ENCODE measurements at places on chromosomes 2 and 18. TPM values are rescaled to one million over a fixed set of nuclear protein-coding genes. Genes with fewer than 3 reads are reported as not detected.

LINC00305 gene
- not detected for total RNA-seq

CD28 gene
- not detected for total RNA-seq

MTCL1 gene
- total RNA-seq = 56.0 TPM

DCC gene
- not detected for total RNA-seq

CNTNAP5 gene
- total RNA-seq = not detected

CDH2 gene
- 2.0 TPM for total RNA-seq

ASB1 gene
- 18.2 TPM for total RNA-seq

CHN1 gene
- total RNA-seq = 203 TPM

LYPD6 gene
- under 0.01 TPM for total RNA-seq

SCYGR4 gene
- not detected for total RNA-seq

HOXD12 gene
- total RNA-seq = not detected

GRCh38 chr18:23871410-23871809 lies 143.1 kb upstream of the TTC39C start:
- DNase-seq = peak; percentile 64

- DNase-seq = no peak
Observed at GRCh38 chr2:27471961-27472360, 17.6 kb downstream of the IFT172 start.

DNA sequence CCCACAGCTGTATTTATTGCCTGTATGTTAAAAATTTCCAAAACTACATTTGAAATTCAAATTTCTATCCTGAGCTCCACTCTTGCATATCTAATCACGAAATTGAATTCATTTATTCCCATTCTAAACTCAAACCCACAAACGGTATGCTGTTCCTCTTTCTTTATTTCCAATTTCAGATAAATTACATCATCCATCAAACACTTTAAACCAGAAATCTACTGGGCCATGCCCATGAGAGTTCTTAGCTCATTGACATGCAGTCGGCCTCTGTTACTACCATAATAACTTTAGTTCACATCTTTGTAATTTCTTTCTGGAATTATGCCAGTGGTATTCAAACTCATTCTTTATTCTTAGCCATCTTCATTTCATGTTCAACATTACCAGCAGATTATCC lies 100.3 kb downstream of the COL3A1 start:
- DNase-seq = no peak

DNA sequence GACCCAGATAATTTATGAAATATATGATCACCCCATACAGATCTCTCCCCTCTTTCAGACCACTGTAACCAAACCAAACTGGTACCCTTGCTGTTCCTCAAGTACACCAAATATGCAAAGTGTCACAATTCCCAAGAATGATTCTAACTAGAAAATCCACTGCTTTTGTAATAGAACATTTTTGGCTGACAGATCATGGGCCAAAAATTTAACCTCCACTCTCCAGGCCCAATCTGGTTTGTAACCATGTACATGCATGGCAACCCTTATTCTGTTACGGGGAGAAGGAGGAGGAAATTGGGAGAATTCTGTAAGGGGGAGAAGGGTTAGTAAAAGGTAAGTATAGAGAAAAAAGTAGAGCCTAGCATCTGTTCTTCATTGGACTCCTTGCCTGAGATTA lies 62.0 kb downstream of the IKZF2 start:
- DNase-seq = peak; percentile 36

- peak; percentile 1 for DNase-seq
Observed at GRCh38 chr18:52394602-52395001, 54.6 kb downstream of the DCC start.

DNA sequence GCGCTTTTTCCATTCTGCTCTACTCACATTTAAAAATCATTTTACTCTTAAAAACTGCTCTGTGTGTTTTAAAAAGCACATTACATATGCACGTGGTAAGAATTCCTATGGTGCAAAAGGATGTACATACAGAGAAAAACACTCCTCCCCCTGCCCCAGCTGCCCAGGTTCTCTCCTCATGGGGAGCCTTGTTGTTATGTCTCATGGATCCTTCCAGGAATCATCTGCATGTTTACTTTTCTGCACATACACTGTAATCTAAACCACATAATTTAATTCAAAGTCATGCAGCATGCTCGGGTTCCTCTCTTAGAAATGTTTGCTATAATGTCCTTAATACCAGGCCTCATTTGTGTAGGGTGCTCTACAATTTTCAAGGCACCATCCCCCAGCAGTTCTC lies 243.3 kb downstream of the LOXHD1 start:
- no peak for DNase-seq

- DNase-seq = no peak
Observed at GRCh38 chr2:111216811-111217652, 96.3 kb downstream of the BCL2L11 start.

- DNase-seq = no peak
Observed at GRCh38 chr2:120869036-120869729, 133.5 kb downstream of the GLI2 start.

DNA sequence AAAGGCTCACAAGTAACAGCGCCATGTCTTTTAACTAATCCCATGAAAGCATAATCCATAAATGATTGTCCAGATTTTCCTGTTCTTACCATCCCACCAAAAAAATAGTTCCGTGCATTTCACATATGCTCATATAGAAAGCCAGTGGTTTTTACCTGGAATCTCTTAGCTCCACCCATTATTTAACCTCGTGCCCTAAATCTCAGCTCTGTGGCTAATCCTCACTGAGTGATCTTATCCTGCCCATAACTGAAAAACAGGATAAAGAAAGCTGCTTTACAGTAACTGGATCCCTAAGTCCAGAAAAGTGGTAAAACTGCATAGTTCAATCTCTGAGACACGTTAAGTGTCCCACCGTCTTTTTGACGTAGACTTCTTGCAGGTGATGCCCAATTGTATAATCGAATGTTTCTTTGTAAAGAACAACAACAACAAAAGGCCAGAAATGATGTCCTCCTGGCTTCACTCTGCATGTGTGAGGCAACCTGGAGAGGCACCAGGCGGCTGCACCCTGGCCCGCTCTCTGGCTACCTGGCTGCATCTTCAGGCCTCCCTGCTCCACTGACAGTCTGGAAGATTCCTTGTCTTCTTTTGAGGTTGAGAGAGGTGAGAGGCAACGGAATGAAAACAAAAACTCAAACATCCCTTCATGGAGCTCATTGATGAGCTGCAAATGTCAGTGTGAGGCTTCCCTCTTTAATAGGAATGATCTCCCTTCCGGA lies 38.6 kb downstream of the FEZ2 start:
- no peak for DNase-seq

DNA sequence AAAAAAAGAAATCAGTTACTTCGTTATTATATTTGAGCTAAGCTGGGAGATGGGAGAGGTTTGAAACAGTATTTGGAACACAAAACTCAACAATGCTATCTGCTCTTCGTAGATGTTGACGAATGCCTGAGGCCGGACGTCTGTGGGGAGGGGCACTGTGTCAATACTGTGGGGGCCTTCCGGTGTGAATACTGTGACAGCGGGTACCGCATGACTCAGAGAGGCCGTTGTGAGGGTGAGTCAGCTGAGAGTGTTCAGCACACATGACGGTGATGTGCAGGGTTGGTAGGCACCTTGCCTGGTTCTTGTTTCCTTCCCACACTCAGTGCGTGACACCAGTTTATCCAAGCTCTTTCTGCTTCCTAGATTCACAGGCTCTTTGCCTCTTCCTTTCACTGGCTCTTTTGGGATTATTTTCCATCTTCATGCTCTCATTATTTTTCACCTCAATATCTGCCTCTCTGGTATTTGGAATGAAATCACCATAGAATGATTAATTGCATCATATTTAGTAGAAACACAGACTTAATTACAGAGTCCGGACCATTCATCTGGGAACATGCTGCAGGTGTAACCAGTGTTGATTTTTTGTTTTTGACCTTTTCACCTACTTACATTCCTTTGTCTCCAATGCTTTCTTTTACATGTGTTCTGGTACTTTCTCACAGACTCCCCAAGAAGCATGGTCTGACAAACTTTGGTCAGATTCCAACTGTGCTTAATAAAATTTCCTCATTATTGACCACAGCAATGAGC lies 200.6 kb upstream of the RASGRP3 start:
- peak; percentile 97 for DNase-seq

DNA sequence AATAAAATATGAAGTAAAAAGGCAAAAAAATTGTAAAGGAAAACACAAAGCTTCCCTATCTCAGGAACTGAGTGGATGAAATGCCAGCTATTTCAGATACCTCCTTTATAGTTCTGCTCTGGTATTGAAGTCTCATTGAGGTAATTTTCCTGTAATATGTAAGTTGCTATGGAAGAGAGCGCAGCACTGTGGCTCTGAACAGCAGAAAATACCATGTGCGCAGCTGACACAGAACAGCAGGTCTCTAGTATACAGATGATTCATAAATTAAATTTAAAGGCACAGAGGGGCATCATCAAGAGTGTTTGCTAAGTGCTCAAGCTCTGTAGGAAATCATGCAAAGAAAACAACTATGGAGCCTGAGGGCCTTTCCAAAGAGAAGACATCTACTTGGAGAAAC lies 315.3 kb upstream of the CDH7 start:
- no peak for DNase-seq

DNA sequence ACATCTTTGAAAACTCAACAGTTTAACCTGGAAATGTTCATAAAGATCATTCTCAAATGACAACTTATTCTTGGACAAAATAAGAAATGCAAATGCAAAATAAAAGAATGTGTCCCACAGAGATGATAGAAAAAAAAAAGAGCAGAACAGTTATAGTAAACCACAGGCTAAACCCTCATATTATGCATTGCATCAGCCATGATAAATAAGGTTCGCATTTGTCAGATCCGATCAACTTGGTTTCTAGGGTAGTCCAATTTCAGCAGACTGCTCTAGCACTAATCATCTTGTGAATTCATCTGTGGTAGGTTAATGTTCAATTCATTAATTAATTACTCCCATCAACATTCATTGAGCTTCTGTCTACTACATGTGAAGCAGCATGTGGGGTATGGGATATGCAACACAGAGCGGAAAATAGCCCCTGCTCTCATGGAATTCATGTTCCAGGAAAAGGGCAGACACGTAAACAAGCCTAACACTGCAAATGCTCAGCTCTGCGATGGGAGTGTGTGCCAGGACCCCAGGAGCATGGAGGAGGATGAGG lies 316.2 kb upstream of the REV1 start:
- DNase-seq = no peak

DNA sequence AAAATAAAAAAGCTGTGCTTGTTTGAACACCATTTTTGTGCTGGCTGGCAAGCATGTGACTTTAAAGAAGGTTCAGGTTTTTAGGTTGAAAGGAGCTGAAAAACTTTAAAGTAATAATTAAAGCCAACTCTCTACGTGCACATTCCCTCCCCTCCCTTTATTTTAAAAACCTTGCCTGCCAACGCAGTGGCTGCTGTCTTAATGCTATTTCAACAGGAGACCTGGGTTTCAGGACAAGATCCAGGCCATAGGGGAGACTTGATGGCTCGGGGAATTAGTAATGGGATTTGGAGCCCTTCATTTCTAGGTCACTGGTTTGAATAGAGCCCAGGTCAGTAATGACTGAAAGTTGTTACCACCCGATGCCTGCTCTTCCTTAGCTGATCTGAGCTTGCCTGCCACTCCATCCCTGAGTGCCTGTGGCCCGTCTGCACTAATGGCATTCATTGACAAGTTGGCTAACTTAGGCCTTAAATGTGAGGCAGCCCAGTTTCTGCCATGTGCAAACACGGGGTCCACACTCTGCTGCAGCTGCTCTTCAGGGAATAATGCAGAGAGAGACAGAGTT lies 1233.2 kb upstream of the ZEB2 start:
- DNase-seq = no peak

DNA sequence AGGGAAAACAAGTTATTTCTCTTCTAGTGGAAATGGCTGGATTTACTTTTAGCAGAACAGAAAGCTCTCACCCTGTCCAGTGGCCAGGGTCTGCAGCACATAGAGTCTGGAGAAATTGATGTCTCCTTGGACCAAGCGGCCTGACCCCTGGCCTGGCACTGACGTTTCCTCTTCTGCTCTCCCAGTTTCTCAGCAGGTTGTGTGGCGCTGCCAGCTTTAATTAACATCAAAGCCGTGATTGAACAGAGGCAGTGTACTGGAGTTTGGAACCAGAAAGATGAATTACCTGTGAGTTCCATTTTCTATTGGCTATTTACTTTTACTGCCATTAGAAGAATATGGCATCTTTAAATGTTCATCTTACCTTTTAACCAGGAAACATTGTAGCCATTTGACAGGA lies 20.9 kb downstream of the CD8A start:
- no peak for DNase-seq

DNA sequence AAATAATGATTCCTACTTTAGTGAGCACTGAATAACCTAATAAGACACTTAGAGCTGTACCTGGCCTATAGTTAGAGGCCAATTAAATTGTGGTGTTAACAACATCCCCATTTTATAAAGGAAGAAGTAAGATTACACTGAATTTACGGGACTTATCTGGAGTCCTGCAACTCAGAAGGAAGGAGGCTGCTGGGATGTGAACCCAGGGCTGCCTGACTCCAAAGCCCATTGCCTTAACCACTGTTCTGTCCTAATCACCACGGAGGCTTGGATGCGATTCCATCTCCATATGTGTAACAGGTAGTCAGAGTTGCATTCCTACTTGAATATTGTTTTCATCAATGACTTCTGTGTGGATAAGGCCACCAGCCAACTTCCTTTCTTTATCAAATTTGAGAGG lies 168.9 kb downstream of the SOCS6 start:
- DNase-seq = no peak

- no peak for DNase-seq
Observed at GRCh38 chr18:7990670-7991069, 423.6 kb downstream of the PTPRM start.

GRCh38 chr2:201128033-201128432 lies 12.1 kb downstream of the CFLAR start:
- no peak for DNase-seq

DNA sequence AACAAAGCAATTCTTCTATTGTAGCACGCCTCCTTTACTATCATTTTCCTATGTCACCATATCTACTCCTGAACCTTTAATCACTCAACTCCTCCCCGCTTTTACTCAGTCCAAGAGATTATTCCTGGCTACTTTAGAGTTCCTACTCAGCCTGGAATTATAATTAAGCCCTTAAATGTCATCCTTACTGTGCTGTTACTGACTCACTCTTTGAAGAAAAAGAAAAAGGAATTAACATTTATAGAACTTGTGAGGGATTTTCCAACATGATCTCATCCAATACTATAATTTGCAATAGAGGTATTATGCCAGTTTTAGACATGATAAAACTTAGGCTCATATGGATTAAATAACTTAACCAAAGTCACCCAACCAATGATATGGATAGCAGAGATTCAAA lies 61.7 kb downstream of the CCDC88A start:
- no peak for DNase-seq

DNA sequence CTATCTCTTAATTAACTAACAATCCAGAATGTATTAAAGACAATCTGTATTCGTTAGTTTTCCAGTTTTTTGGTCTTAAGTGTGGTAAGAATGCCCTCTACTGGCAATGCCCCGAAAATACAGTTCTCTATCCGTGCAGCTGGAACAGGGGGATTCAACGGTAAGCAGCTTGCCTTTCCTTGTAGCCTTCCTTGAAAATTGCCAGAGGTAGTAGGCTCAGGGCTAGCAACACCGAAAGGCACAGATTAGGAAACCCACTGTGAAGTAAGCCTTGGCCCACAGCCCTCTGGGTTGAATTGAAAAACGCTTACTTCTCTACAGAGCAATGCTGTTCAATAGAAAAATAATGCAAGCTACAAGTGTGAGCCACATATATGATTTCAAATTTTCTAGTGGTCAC lies 17.1 kb upstream of the VPS4B start:
- peak; percentile 54 for DNase-seq

Measured in fibroblast of lung (primary cell).